ENCODE measurements at places on chromosomes 4 and X.

DNA sequence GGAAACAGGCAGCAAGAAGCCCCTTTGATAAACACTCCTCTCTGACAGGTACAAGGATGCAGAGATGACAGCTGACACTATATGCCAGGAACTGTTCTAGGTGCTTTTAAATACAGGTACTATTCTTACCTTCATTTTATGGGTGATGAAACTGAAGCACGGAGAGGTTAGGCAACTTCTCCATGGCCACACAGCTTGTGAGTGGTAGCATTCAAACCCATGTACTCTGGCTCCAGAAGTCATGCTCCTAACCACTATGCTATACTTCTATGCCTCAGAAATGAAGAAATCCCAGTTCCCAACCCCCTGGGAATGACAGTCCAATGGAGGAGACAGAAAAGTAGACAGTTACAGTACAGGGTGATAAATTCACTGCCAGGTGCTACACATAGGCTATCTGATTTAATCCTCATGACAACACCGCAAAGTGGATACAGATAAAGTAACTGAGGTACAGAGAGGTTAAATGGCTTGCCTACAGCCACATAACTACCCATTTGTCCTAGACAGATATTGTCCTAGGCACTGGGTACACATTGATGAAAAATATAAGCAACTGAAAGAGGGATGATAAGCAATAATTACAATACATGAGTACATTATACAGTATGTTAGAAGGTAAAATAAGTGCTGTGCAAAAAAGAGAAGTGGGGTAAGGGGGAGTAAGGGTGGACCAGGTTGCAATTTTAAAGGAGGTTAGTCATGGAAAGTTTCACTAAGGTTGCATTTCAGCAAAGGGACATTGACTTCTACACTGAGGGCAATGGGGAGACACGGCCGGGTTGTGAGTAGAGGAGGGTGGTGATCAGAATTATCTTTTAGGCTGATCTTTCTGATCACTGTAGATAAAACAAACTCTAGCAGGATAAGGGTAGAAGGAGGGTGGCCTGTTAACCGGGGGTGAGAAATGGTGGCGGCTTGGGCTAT lies 1.6 kb upstream of the F8 start:
- DNase-seq = no peak

- DNase-seq = no peak
These were observed 166.5 kb upstream of the PUDP start for GRCh38 chrX:7314425-7314824.

- no peak for DNase-seq
These were observed 10.0 kb upstream of the CC2D2A start for GRCh38 chr4:15459706-15460105.

GRCh38 chr4:119854364-119854763 lies 212.3 kb downstream of the MAD2L1 start:
- no peak for DNase-seq

DNA sequence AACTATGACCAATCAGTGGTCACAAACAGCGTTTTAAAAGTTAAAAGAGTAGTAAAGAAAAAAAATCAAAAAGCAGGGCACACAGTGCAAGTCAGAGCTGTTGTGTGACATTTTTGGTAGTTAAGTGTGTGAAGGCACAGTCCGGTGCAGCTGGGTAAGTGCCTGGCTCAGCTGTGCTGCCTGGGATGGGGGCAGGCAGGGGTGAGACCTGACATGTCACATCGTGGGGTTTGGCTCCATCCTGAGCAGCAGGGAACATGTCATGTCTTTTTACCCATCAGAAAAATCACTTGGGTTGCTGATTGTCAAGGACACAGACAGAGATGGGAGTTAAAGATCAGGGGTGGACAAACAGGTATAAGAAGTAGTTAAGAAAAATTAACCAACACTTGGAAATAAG lies 125.1 kb downstream of the NSUN7 start:
- DNase-seq = no peak

- DNase-seq = no peak
These were observed 13.3 kb upstream of the TEX13C start for GRCh38 chrX:125306335-125306866.

DNA sequence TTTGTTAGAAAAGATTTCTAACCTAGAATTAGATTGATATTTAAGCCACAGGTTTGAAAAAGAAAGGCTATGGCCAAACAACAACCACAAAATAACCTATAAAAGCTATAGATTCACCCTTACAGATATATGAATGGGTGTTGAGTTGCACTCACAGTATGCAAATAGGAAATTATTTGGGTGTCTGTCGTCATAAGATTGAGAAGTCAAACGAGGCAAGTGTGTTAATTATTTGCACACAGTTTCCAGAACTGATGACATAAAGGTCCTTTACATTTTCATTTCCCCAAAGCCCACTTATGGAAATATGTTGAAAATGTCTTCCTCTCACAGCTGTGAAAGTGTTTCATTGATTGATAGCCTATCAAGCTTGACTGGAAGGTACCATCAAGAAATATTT lies 101.2 kb upstream of the CXCL13 start:
- no peak for DNase-seq
